ENCODE measurements at places on chromosomes 3 and 15. TPM values are rescaled to one million over a fixed set of nuclear protein-coding genes. Genes with fewer than 3 reads are reported as not detected.

Gene ENTPD3
- total RNA-seq: 12.2 TPM

Gene UROC1
- total RNA-seq: not detected

Gene GASK1A
- total RNA-seq: 0.91 TPM

Gene GANC
- 28.3 TPM for total RNA-seq

Gene SUSD5
- total RNA-seq: not detected

Gene TXNRD3
- total RNA-seq: 8.8 TPM

Gene RHO
- total RNA-seq: not detected

Gene SEMA3G
- total RNA-seq: not detected

Gene P2RY14
- total RNA-seq: not detected

Gene PRSS50
- not detected for total RNA-seq

Gene P3H2
- total RNA-seq: 76.2 TPM

Gene PLXNA1
- total RNA-seq: 100 TPM

Gene FOXB1
- total RNA-seq: not detected

Gene TMEM266
- total RNA-seq: not detected

Gene DUOXA2
- not detected for total RNA-seq
